Liver (tissue), 10 donors: ENCODE measurements at places on chromosomes 11 and 22. TPM values are rescaled to one million over a fixed set of nuclear protein-coding genes. Genes with fewer than 3 reads are reported as not detected.

PLAAT3 gene
- 18.9 TPM for total RNA-seq

CSNK1E gene
- 11.4 TPM for total RNA-seq

FAM83F gene
- 1.1 TPM for total RNA-seq

PRR33 gene
- total RNA-seq, result not detected

PHOX2A gene
- not detected for total RNA-seq

A4GALT gene
- 2.3 TPM for total RNA-seq

EPS8L2 gene
- 138 TPM for total RNA-seq

OVCH2 gene
- total RNA-seq, result not detected

PRR14L gene
- 20.2 TPM for total RNA-seq

GPR83 gene
- total RNA-seq, result 0.08 TPM

MFRP gene
- total RNA-seq, result not detected

TNNT3 gene
- 0.14 TPM for total RNA-seq

CRYBB3 gene
- total RNA-seq, result not detected

POU2AF2 gene
- total RNA-seq, result not detected

SOX6 gene
- 20.8 TPM for total RNA-seq

CFAP300 gene
- total RNA-seq, result not detected

SCN3B gene
- 0.05 TPM for total RNA-seq

IFITM10 gene
- total RNA-seq, result 0.65 TPM

MUC2 gene
- total RNA-seq, result not detected

PNPLA3 gene
- total RNA-seq, result 29.6 TPM

RBMXL2 gene
- 0.08 TPM for total RNA-seq

C22orf31 gene
- total RNA-seq, result not detected

NAA40 gene
- total RNA-seq, result 5.4 TPM

OR52E8 gene
- total RNA-seq, result not detected

RASSF10 gene
- total RNA-seq, result 1.9 TPM

RFPL1 gene
- total RNA-seq, result 1.0 TPM

LMF2 gene
- 24.0 TPM for total RNA-seq

TRIOBP gene
- 41.1 TPM for total RNA-seq

MRGPRX3 gene
- total RNA-seq, result not detected

MOV10L1 gene
- total RNA-seq, result 0.47 TPM

C11orf16 gene
- total RNA-seq, result not detected

SLC22A8 gene
- total RNA-seq, result not detected

OR5A1 gene
- not detected for total RNA-seq

HBE1 gene
- not detected for total RNA-seq
